ENCODE measurements at places on chromosomes 11 and 22.

DNA sequence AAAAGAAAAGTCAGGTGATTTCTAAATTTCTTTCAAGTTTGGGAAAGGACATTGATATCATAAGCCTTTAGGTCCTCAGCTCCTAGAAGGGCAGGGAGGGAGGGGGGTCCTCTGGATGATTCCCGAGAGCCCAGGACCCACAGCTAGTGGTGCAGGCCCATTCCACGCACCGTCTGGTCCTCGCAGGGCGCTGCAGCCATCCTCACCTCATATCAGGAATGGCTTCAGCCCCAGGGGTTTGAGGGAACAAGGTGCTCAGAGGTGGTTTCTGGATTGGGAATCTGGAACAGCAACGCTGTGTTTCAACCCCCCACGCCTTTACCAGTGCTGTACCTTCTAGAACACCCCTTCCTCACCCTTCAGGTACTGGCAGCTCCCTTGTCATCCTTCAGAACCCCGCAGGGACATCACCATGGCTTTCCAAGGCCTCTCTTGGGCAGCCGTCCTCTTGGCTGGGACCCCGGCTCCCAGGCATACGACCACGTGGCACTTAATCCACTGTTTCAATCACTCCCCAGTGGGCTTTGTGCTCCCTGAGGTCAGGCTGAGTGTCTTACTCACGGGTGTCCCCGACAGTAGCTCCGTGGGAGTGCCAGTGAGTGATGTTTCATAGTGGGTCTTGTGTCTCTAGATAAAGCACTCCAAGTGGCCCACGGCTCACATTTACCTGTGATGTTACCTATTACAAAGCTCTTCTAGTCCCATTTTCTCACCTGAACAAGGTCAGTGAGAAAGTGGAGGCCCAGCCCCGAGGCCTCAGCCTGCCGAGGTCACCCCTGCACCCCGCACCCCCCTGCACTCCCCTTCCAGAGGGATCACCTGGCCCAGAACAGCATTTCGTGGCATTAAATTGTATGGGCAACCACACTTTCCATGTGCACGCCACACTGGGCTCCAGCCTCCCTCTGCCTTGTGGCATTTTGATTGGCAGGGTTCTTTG lies 93.9 kb downstream of the MORC2 start:
- no peak for DNase-seq

GRCh38 chr11:95682552-95682951 lies 107.0 kb downstream of the FAM76B start:
- DNase-seq = no peak

DNA sequence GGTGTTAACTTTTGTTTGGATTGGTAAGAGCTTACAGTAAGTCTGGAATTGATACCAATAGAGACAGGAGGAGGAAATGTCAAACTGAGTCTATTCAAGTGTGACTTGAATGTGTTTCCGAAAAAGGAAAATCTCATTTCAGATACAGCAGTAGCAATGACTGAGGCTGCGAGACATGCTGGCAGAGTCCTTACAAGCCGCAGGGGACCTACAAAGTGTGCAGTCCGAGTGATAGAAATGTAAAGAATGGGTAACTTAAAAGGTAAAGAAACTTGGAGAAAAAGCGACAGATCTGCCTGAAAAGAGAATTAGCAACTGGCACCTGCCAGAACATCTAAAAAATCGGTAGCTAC lies 444 bp downstream of the CWF19L2 start:
- DNase-seq = no peak

GRCh38 chr11:47510209-47510608 lies 42.7 kb downstream of the CELF1 start:
- DNase-seq = no peak

GRCh38 chr11:45886816-45887520 lies 1.5 kb downstream of the MAPK8IP1 start:
- DNase-seq = no peak

DNA sequence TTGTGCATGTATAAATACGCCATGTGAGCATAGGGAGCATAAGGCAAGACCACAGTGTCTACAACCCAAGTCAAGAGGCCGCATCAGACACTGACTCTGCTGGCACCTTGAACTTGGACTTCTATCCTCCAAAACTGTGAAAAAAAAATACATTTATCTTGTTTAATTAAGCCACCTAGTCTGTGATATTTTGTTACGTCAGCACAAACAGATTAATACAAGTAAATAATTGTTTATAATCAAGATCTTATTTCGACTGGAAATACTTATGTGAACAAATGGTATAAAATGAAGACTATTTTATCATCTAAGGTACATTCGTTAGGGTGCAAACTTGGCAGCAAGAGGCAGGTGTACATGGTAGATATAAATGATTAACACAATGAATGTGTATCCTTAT lies 599.3 kb upstream of the LRRC4C start:
- DNase-seq = no peak
